ENCODE measurements at places on chromosomes 3 and 15. TPM values are rescaled to one million over a fixed set of nuclear protein-coding genes. Genes with fewer than 3 reads are reported as not detected.

GRCh38 chr3:184669578-184669977 is 42.3 kb downstream of the MAGEF1 start:
- no peak for DNase-seq

DNA sequence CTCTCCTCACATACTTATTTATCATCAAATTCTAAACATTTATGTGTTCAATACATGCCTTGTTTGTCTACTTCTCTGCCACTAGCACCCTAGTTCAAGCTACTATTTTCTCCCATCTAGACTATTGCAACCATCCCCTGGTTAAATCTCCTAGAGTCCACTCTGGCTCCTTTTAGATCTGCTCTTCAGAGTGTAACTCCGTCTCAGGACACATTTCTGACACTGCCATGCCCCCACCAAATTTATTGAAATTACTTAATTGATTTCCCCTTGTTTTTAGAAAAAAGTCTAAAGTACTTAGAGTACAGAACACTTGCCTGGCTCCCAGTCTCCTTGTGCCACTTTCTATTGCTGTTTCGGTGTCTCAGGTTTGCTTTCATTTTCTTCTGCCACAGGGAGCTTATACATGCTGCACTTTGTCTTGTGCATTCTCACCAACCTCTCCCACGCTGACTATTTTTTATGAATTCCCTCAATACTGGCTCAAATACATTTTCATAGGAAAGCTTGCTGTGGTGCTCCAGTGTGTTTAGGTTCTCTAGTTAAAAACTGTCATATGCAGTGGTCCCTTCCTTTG is 792.3 kb downstream of the DIPK2A start:
- DNase-seq: no peak

DNA sequence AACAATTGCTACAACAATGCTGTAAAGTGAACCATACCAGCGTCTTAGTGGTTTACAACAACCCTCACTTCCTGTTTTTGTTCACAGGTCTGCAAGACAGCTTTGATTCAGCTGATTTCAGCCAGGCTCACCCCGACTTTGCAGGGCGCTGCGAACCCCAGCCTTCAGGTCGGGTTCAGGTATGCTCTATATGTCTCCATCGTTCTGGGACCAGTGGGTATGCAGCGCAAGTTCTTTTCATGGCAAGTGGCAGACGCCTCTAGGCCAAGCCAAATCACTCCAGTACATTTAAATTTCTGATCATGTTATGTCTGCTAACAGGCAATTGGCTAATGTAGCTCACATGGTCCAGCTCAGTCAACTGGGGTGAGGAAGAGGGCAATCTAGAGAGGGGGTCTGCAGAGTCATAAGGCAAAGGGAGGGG is 52.4 kb upstream of the RGMA start:
- peak; percentile 16 for DNase-seq

DNA sequence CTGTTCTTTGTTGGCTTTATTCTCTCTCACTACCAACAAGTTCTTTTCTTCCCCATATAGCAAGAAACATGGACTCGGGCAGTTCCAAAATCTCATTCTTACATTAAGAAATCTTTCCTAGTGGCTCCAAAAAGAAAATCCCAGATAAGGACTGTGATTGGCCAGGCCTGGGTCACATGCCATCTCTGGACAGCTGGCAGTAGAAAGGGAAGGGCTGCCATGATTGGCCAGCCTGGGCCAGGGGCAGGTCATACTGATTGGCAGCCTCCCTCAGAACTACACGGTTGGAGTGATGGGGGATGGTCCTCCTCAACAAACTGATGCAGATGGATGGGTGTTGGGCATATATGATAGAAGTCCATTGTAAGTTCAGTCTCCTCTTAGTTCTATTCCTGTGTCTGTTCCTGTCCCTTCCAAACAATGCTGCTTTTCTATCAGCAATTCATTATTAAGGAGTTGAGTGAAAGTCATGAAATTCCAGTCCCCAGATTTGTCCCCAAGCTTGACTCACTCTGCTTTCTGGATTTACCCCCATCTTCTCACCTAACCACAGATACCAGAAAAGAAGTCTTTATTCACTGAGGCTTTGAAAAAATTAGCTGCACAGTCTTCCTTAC is 175.5 kb downstream of the ATG7 start:
- DNase-seq: no peak

GRCh38 chr15:45827766-45828165 is 192.9 kb downstream of the SQOR start:
- DNase-seq: no peak

Gene SSUH2
- total RNA-seq: not detected

Gene PPM1L
- 2.2 TPM for total RNA-seq

Gene SOX2
- not detected for total RNA-seq

Gene CIAO2A
- total RNA-seq: 97.4 TPM

Gene ALDH1L1
- total RNA-seq: not detected

Gene MKRN2OS
- total RNA-seq: not detected

Gene ALDH1A3
- not detected for total RNA-seq

Gene CNTN4
- total RNA-seq: not detected
